ENCODE measurements at places on chromosomes 11 and 22. TPM values are rescaled to one million over a fixed set of nuclear protein-coding genes. Genes with fewer than 3 reads are reported as not detected.

DNA sequence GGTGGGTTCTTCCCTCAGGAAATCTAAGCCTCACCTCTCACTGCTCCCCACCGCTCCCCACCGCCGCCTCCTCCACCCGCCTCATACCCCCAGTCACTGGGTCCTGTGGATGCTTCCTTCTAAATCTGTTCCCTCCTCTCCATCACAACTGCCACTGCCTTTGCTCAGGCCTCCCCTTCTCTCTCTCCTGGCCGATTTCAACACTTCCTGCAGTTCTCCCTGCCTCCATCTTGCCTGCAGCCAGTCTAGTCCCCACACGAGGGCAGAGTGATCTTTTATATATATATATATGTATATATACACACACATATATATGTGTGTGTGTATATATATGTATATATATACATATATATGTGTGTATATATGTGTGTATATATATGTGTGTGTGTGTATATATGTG is 27.8 kb downstream of the CREB3L1 start:
- DNase-seq, result no peak

GRCh38 chr11:115317277-115318185 is 186.7 kb downstream of the CADM1 start:
- no peak for DNase-seq

The ARHGEF17 gene
- 60.3 TPM for total RNA-seq

- DNase-seq, result peak; percentile 41
Observed at GRCh38 chr11:10450462-10451425, 4.3 kb upstream of the AMPD3 start.

The KRTAP5-3 gene
- total RNA-seq, result not detected

GRCh38 chr22:20434264-20434751 is 3.3 kb downstream of the SCARF2 start:
- DNase-seq, result no peak

- DNase-seq, result no peak
Observed at GRCh38 chr11:1501421-1502167, 15.0 kb upstream of the MOB2 start.

GRCh38 chr11:120205596-120206161 is 5.2 kb upstream of the OAF start:
- DNase-seq, result peak; percentile 61
